ENCODE measurements at places on chromosomes 11 and 22. TPM values are rescaled to one million over a fixed set of nuclear protein-coding genes. Genes with fewer than 3 reads are reported as not detected.

Gene FAM118A
- 161 TPM for total RNA-seq

Gene NCF4
- 7.7 TPM for total RNA-seq

Gene GALR3
- not detected for total RNA-seq

Gene SNX32
- total RNA-seq, result 0.61 TPM

Gene AKIP1
- total RNA-seq, result 4.1 TPM

Gene DDTL
- 3.5 TPM for total RNA-seq

Gene DGCR6
- total RNA-seq, result 15.3 TPM

Gene TRPC6
- not detected for total RNA-seq

Gene CASP5
- not detected for total RNA-seq

Gene MRGPRX3
- not detected for total RNA-seq

Gene FUT4
- 5.1 TPM for total RNA-seq

Gene DNAJB7
- total RNA-seq, result not detected

Gene MYBPC3
- total RNA-seq, result not detected

Gene GAB4
- not detected for total RNA-seq

Gene NFAM1
- 0.38 TPM for total RNA-seq

Gene GPR83
- not detected for total RNA-seq

Gene PATE4
- total RNA-seq, result not detected
